AG20443 (cell line): ENCODE measurements at places on chromosomes 6 and 20.

DNA sequence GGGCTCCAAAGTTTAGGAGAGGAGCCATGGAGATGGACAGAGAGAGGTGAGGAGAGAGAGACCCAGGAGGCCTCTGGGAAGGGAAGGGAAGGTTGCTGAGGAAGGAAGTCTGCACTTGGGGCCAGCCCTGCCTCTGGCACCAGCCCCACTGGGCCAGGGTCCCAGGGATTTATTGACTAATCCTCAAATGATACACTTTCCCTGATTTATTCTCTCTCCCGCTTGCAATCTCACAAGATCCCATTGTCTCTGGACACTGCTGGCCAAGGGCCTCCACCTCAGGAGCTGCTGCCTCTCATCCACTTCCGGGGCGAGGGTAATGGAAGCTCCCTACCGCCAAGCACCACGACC is 43.6 kb upstream of the FOXP4 start:
- no peak for DNase-seq

DNA sequence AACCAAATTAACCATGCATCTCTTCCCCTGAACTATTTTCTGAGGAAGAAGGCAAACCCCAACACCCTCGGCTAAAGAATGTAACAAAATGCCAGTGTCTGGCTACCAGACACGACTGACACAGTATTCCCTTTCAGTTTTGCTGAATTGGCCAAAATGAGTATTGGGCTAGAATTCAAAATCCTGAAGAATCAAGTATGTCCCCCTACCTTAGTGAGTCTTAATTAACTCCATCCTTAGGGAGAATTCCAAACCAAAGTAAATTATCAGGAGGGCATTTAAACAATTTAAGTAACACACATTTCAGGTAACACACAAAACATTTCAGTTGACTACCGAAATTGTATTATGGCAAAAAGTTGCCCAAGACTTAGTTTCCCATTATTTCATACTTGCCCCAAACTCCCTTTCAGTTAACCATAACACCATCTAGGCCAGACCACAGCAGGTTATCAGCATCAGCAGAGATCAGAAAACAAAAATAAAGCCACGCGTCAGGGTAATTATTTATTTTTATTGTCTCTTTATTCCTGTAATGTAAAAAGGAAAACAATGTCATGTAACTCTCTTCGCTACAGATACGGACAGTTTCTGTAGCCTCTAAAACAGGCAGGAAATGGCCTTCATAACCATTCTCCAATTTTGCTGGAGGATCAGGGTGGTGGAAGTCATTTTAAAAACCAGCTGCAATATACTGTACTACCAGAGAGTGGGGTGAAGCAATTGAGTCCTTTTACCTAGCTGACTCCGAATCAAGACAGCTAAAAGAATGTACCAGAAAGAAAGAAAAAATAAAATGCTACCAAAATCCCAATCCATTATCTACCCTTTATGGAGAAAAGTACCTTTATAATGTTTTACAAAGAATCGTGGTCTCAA is 1.9 kb downstream of the SNX5 start:
- peak; percentile 28 for DNase-seq

DNA sequence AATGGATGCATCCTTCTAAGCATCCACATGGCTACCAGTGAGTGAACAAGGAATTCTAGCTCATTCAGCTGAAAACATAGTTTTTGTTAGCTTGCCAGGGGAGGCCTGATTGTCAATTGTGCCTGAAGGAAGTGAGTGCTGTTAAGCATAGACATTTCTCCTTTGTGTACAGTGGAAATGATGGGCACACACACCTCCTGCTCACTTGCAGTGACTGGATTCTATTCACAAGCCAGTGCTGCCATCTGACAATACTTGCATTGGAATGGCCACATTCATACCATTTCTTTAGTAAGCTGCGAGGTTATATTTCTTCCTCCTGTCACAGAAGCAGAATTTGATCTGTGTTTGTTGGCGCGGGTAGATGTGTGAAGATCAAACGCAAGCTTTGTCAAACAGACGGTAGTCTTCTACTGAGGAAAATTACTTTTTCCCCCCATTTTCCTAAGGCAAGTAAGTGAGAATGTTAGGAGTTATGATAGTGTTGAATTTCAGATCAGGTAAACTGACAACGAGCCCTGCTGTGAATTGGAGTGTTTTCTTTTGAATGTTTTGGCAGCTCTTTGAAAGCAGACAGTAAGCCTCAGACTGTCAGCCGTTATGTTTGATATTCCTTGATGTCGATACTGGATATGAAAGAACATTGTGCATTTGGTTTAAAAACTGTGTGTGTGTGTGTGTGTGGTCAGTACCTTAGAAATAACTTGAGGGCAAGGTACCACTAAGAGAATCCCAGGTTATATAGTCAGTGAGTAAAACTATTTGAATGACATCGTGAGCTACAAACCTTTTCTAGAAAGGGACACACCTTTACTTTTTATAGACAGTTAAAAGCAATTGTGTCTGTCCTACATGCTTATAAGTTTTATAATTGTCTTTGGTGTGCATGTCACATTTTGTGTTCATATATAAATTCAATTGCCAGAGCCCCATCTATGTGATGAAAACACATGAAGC is 84.2 kb upstream of the BMP2 start:
- no peak for DNase-seq

DNA sequence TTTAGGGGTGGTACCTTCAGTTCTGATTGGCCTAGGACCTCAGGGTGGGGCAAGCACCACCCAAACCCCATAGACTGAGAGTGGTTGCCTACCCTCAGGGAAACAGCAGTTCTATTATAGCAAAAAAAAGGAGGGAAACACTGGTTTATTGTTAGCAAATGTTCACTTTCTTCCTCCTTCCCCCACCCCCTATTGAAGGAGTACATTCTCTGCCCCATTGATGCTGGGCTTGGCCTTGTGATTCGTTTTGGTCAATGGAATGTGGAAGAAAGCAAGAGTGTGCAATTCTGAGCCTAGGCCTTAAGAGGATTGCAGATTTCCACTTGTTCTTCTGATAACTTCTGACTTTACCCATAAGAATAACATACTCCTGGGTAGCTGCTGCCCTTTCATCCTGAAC is 255.8 kb downstream of the NFATC2 start:
- no peak for DNase-seq

DNA sequence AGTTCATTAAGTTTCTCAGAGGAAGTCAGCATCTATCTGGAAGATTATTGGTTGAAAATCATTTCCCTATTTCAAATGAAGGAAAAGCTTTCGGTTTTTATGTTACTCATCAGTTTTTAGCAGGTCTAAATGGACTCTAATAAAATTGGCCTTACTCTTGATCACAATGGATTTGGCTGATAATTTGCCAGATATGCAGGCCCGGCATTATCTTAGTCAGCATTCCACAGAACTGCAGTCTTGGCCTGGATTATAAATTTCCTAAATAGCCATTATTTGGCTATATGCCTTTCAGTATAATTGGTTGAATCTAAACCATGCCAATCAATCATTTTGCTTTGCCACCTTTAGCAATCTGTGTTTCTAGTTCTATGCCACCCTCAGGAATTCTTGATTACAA is 91.7 kb upstream of the KCNQ5 start:
- DNase-seq = no peak

GRCh38 chr6:19968201-19968600 is 131.0 kb downstream of the ID4 start:
- DNase-seq = no peak

DNA sequence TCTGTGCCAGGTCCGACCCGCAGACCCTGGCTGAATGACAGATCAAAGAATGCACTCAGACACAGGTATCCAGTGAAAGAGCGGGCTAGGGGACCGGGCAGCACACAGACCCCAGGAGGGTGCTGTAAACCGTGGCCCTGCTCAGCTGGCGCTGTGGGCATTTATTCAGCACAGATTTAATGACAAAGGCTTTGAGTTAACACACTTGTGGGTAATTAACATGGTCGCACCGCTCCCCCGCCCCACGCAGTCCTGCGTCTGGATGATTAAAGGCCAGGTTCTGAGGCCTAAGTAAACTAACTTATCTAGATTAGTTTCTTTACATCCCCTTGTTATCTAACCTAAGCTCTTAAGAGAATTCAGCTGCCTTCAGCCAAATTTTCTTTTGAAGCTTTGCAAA is 3.5 kb downstream of the MAK start:
- no peak for DNase-seq

DNA sequence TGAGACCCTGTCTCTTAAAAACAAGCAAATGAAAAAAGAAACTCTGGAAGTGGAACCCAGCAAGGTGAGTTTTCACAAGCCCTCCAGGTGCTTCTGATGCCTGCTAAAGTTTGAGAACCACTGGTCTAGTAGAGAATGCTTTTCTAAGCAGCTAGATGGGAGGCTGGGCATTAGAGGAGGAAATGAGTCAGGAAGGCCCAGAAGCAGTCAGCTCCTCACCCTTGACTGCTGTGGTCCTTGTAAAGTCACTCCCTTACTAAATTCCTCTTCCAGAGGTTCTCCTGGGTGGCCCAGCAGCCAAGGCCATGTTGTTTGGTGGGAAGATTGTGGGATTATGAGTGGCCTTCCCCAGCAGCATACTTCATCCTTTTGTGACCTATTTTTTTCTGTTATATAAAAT is 52.0 kb upstream of the FYN start:
- peak; percentile 80 for DNase-seq

GRCh38 chr6:111734068-111735061 is 128.7 kb upstream of the TRAF3IP2 start:
- DNase-seq = no peak

DNA sequence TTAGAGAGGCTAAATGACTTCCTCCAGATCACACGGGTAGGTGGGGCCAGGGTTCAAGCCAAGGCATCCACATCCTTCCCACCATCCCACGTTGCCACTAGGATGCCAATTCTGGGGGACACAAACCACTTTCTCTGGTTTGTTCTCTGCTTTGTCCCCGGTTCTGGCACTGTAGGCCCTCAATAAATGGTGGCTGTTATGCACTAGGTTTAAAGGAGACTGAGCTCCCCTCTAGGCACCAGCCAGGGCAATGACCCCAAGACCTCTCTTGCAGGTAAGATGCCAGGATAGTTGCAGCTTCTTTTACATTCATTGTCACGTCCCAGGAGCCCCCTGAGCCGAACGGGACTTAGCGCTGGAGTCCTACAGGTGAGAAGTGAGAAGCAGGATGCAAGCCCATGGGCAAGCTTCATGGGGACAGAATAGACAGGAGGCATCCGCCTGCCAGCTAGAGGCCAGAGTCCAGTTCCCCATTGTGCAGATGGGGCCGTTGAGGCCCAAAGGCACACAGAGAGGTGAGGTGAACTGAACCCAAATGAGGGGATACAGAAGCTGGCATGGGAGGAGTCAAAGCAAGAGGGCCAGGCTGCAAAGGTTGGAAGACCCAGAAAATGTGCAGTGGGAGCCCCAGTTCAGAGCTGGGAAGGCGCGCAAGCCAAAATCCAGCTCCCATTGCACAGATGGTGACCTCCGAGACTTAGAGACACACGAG is 677 bp downstream of the PXMP4 start:
- DNase-seq = no peak

- no peak for DNase-seq
Measured at GRCh38 chr6:53500095-53500494, 44.8 kb downstream of the GCLC start.

- DNase-seq = no peak
Measured at GRCh38 chr6:100796049-100796823, 84.9 kb downstream of the ASCC3 start.

DNA sequence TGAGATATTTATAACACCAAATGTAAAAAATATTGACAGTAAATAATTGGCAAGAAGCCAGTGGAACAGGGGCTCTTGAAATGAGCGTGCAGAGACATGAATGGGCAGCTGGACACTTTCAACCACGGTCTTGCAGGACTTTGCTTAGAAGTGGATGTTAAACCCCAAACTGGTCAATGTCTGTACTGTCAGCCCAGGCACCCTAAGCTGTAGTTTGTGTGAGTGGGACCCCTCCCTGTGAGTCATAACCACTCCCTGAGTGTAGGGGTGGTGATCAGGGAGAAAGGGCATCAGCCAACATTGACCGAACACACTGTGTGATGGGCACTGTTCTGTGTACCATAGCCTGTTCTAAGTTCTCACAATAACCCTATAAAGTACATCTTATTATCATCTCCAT is 108.6 kb downstream of the FIG4 start:
- no peak for DNase-seq

DNA sequence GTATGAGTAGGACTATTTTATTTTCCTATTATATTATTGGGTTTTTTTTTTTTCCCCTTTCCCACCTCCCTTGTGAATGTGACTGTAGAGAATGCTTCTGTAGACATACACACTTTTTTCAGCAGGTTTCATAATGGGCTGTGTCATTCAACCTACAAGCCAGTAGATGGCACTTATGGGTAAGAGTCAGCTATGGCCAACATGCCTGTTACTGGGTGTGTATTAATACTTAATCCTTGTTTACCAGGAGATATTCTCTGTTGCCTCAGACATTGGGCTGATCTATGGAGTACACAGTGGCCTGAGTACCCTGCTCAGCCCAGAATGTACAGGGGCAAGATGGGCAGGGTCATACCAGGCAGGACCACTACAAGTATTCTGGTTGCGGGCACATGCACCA is 382.5 kb downstream of the EPHA7 start:
- no peak for DNase-seq

DNA sequence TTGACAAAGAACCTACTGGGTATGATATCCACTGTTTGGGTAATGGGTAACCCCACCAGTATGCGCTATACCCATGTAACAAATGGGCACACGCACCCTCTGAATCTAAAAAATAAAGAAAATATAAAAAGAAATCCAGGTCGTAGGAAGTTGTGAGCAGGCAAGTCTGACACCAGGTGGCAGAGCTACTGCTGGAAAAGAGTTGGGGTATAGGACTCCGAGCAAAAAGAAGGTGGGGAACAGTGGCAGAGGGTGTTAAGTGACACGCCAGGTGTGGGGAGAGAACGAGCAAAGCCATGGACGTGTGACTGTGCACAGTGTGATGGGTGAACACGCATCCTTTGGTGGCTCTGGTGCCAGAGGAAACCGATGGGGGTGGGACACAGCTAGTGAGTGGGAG is 46.7 kb downstream of the NOX3 start:
- DNase-seq = no peak

GRCh38 chr6:11432713-11433450 is 104.7 kb upstream of the TMEM170B start:
- peak; percentile 36 for DNase-seq

- DNase-seq = no peak
Measured at GRCh38 chr6:143294265-143294860, 156.1 kb downstream of the ADAT2 start.

GRCh38 chr6:153503810-153504209 is 372.7 kb upstream of the RGS17 start:
- no peak for DNase-seq

DNA sequence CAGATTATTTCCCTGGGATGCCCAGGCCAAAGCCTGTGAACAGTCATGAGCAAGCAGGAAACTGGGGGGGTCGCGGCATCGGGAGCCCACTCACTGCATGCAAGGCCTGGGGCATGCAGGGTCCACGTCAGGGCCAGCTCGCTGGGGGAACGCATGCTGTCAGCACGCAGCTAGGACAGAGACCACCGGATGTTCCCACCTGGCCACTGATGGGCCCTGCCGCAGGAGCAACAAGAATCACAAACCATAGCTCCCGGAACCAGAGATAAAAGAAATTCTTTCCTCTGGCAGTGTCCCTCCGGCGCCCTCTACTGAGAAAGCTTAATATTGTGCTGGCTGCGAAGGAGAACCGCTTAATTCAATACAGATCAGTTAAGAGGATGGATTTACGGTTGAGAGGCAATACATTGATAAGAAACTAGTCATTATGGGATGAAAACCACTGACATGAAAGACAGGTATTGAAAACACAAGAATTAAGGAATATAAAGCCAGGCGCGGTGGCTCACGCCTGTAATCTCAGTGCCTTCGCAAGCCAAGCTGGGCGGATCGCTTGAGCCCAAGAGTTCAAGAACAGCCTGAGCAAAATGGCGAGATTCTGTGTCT is 32.6 kb downstream of the C6orf15 start:
- peak; percentile 79 for DNase-seq
